ENCODE measurements at places on chromosomes 7 and 10.

GRCh38 chr10:57018452-57018851 lies 657.4 kb upstream of the ZWINT start:
- no peak for DNase-seq

- no peak for DNase-seq
Observed at GRCh38 chr10:77973276-77973675, 46.7 kb upstream of the DLG5 start.

GRCh38 chr10:124461642-124462347 lies at the start of gene LHPP:
TSS of gene LHPP (plus strand) at chr10:124461823. CDS start at chr10:124461863, 40 bp downstream.
- DNase-seq, result peak; percentile 62

DNA sequence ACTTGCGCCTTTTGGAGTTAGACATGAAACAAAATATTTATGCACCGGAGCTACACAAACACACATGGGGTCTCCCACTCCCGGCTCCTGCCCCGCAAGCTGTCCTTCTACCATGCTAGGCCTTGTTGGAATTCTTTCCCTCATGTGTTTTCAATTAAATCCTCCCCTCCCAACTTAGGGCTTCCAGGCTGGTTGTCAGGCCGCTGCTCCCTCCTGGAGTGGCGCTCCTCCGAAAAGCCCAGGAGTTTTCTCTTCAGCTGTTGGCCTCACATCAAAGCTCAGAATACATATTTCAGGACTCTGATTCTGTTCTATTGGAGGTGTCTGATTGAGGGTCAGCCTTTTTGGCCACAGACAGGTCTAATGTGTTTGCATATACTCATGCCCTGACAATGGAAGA lies 113.3 kb downstream of the FANK1 start:
- no peak for DNase-seq

DNA sequence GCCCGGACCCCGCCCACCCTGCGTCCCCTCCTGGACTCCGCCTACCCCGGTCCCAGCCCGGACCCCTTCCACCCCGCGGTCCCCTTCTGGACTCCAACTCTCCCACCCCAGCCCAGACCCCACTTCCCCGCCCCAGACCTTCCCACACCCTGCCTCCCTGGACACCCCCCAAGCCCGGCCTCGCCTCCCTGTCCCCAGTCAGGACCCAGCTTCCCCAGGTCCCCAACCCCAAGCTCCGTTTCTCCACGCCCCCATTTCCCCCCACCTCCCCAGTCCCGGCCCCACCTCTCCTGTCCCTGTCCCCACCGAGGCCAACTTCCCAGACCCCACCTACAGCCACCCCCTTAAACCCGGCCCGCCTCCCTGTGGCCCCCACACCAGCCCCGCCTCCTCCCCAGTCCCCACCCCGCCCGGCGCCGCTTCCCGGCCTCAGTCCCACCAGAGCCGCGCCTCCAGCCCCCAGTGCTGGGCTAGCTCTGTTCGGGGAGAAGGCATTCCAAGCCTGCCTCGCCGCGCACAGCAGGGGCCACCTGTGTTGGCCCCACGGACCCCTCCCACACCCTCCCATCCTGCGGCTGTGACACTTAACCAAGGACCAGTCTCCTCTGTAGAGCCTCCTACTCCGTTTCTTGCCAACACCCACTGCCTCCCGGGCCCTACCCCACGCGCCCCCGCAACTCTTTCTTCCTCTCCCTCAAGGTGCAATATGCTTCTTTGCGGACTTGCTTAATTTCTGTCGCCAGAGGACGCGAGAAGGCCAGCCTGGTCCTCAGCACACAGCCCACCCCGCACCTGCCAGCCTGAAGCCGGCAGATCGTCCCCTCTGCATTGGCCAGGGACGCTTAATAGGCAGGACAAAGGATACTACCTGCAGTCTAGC lies 736 bp upstream of the ITIH5 start:
- DNase-seq, result no peak

GRCh38 chr7:111730476-111731300 lies 168.4 kb upstream of the IMMP2L start:
- no peak for DNase-seq

DNA sequence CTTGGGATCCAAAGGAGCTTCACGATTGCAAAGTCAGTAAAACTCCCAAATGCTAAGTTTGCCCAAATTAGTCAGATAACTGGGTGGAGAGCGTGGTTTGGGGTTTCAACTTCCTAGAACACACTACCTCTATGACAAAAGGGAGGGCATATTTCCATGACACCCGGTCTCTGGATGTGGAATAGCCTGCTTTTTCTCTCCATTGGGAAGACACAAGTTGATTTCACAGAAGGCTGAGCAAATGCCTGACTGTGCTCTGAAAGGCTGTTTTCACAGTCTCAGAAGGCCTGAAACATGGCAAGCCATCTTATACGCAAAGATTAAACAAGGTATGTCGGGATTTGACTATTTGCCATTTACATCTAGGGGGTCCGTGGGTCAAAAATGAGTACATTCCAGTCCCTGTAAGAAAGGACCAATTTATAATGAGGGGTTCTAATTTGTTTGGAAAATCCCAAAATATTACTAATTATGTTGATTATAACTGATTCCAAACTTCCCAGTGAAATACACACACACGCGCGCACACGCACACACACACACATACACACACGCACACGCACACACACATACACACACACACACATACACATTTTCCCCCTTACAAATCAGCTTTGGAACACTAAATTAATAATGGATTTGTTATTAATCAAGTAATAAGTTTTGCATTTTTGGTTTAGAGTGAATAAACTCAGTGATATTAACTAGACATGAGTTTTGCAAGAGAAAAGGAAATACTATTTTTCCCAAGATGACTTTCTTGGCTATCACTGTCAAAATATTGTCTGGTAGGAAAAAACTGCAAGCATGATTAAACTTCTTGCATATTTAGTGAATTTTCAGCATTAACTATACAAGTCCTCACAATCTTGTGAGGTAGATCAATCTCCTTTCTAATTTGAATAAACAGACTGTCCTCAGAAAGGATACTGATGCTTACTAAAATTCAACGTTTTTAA lies 105.0 kb downstream of the PRTFDC1 start:
- no peak for DNase-seq

GRCh38 chr7:28155019-28155660 lies 25.5 kb downstream of the JAZF1 start:
- no peak for DNase-seq

- no peak for DNase-seq
Observed at GRCh38 chr7:50473531-50473930, 23.4 kb upstream of the FIGNL1 start.

DNA sequence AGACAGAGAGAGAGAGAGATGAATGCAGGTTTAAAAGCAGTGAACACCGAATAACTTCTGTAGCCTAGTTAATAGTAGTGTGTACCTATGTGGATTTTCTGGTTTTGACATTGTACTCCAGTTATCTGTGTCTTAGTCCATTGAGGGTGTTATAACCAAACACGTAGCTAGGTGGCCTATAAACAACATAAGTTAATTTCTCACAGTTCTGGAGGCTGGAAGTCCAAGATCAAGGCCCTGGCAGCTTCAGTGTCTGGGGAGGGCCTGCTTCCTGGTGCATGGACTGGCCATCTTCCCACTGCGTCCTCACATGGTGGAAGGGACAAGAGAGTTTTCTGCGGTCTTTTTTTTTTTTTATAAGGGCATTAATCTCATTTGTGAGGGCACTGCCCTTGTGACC lies 23.5 kb downstream of the AOC1 start:
- no peak for DNase-seq

DNA sequence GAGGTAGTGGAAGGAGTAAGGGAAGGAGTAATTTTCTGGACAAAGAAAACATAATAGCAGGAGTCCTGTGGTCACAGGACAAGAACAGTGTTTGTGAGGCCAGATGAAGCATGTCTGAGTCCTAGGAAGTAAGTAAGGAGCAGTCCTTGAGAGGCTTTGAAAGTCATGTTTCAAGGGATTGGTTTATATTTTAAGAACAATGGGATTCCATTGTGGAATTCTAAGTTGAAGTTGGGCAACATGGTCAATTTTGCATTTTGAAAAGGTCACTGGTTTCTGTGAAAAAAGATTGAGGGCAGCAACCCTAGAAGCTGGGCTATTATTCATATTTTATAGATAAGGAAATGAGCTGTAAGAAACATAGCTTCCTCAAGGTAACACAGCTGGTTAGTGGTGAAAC lies 10.8 kb upstream of the SLC25A28 start:
- no peak for DNase-seq

DNA sequence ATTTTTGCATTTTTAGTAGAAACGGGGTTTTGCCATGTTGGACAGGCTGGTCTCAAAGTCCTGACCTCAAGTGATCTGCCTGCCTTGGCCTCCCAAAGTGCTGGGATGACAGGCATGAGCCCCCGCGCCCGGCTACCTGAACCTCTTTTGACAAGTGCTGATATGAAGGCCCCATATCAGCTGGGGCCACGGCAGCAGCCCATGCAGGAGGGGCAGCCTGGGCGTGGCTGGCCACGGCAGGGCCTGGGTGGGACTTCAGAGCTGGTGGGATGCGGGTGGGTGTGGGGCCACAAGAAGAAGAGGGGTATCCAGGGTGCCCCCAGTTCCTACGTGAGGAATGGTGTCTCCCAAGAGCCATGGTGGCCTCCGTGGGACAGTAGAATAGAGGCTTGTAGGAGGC lies 6.9 kb downstream of the LRRC27 start:
- no peak for DNase-seq

DNA sequence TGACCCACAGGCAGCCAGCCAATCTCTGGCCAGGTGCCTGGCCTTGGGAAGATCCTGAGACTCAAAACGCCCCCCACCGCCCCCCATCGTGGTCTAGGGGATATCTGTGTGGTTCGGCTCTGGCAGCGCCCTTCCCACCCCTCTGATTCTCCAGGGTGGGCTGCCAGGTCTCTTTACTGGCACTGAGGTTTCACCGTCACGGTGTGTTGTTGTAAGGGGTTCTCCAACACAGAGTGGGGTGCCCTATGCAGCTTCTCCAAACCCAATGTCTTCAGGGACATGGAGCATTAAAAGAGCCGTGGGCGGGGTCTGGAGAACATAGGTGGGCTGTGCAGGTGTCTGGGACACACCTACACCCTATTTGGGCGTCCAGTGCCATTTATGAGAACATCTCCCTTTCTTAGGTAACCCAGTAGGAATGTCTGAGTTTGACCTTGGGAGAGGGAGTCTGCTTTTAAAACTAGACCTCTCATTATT lies 1.5 kb downstream of the MAFK start:
- DNase-seq, result no peak

GRCh38 chr7:2999078-2999500 lies 44.6 kb downstream of the CARD11 start:
- no peak for DNase-seq

- no peak for DNase-seq
Observed at GRCh38 chr7:115654384-115655214, 376.0 kb downstream of the TFEC start.

DNA sequence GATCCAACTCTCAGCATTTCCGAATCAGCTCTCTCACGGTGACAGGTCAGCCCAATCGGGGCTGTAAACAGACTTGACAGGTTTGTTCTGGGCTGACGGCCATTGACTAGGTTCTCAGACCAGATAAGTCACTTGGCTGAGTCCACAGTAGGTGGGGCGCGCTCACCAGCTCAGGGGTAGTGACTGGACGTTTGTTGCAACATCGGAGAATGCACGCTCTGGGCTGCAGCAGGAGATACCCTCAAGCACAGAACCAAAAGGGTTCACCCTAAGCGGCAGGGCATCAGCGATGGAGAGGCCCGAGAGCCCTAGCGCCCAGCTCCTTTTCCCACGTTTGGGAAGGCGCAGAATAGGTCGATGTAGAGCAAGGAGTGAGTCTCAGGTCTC lies 1.8 kb downstream of the KLLN start:
- peak; percentile 6 for DNase-seq

DNA sequence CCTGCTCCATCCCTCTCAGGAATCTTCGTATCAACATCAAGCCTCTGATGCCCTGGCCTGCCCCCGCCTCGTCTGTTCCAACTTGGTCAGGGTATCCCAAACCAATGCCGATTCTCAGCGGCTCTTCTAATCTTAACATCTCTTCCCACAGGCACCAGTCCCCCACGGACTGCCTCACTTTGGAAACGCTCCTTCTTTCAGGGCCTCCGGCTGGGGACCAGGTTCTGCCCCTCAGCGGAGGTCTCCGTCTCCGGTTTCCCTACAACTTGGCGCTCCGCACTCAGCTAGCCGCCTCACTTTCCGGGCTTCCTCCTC lies 488 bp downstream of the ABCF2 start:
- no peak for DNase-seq

DNA sequence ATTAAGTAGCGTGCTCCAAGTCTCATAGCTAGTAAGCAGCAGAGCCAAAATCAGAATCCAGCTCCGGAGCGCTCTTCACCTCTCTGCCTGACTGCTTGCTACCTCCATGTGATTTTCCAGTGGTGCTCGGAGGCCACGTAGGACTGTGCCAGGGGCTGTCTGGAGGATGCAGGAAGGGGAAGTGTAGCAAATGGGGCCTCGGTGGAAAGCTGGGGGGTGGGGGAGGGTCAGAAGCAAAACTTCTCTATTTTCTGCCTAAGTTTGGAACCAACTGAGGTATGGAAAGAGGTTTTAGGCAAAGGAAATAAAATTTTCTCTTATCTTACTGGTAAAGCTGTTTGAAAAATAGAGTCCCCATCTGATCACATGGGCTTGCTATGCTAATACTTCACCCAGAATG lies 108.7 kb downstream of the TBXAS1 start:
- no peak for DNase-seq

- no peak for DNase-seq
Observed at GRCh38 chr7:89334797-89335196, 539.3 kb upstream of the TEX47 start.
